ENCODE measurements at places on chromosomes 11 and 22.

DNA sequence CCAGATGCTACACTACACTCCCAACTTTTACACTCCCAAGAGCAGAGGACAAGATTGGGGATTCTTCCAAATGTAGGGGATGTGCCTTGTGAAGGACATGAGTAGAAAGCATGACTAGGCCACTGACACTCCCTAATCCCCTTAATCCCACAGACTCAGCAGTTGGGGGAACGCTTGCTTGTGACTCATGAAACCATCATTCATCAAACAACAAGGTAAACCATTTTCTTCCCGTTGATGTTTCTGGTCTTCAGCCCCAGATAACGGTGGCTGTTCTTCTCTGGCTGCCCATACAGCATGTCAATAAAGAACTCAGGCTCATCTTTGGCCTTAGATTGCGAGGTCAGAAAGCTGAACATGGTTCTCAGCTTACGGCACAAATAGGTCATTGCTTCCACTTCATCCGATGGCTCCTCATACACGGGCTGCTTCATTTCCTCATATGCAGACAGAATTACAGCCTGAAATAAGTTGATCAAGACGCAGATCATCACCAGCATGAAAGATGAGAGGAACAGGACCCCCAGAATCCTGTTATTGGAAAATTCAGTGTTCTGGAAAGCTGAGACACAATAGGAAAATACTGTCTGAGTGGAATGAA, 6.4 kb upstream of the CDPF1 start:
- DNase-seq = no peak

GRCh38 chr11:130738611-130739010, 177.7 kb downstream of the SNX19 start:
- peak; percentile 66 for DNase-seq

DNA sequence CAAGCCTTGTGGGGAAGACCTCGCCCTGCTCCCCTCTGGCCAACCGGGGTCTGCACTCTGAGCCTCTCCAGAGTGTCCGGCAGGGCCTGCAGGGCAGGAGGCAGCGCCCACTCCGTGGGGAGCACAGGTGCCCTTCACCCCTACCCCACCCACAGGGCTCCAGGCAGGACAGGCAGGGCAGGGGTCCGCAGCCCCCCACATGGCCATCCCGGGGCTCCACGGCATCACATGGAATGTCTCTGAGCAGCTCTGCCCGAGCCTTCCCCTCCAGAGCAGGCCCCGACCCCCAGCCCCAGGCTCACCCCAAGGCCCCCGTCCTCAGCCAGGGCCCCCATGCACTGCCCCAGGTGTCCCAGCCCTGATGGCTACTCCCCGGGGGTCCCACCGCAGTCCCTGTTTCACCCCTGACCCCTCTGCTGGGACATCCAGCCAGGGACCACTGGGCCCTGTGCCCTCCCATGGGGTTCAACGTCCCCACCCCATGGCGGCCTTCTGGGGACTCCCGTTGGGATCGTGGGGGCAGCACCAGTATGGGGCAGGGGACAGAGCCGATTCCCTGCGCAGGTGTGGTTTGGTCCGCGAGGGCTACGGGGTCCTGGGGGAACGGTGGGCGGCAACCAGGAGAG, 77.7 kb downstream of the BRD1 start:
- DNase-seq = no peak

- no peak for DNase-seq
Observed at GRCh38 chr11:45812581-45813548, 7.9 kb downstream of the SLC35C1 start.

DNA sequence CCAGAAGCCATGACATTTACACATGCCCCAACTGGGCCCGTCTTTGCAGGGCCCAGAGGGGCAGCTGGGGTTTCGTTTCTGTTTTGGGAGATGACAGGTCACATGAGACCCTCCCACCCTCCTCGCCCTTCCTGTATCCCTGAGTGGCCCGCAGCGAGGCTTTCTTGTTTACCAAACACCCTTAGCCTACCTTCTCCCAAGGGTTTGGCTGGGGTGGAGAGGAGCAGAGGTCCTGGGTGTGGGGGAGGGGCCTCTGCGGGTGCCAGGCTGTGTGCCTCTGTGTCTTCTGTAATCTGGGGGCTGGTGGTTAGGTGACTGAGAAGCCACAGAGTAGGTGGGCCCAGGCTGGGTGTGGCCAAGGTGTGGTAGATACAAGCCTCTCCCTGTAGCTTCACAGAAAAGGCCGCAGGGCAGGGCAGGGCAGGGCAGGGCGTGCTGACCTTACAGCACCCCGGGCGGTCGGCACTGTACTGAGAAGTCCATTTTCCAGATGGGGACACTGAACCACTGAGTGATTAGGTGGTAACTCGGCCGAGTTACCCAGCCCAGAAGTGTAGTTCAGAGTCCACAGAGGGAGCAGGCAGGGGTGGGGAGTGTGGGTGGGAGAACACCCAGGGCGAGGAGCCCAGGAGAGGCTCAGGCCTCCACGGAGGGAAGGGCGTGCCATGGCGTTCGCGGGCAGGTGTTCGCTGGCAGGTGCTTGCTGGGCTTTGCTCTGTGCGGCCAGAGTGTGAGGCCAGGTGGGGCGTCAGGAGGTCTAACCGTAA, 8.7 kb downstream of the PRR5 start:
- no peak for DNase-seq

- DNase-seq = no peak
Observed at GRCh38 chr11:133896642-133897330, 51.5 kb upstream of the SPATA19 start.

DNA sequence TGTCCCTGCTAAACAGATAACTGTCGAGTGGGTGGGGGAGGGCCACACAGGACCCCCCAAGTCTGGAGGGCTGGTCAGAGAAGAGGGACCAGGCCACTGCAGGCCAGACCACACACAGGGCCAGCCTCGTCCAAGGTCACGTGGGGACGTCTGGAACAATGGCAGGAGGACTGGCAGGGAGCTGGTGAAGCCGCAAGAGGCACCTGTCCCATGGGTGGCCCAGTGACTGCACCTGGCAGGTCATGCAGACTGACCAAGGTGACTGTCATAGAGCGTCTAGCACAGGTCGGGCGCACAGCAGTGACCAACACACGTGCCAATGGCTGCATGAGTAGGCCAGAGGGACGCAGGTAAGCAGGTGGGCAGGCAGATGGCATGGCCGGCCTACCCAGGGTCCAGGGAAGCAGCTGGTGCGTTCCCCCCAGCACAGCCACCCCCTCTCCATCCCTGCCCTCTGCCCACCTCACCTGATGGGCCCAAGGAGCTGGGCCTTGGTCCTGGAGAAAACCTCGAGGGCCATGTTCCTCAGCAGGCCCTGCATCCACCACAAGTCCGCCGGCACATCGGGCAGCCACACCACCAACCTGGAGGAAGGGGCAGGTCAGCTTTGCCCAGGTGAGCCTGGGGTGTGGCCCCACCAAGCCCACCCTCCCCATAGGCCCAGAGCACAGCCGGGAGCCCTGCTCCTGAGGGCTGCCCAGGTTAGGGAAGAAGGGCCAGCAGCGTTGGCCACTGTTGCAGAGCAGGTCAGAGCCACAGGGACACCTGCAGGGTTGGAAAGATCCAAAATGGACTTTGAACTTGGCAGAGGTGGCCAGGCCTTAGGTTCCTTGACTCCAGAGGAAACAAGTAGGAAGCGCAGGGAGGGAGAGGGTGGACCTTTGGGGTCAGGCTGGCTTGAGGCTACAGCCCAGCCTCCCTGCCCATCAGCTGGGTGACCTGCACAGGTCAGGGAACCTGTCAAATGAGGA, 10.4 kb downstream of the PNPLA5 start:
- DNase-seq = no peak

DNA sequence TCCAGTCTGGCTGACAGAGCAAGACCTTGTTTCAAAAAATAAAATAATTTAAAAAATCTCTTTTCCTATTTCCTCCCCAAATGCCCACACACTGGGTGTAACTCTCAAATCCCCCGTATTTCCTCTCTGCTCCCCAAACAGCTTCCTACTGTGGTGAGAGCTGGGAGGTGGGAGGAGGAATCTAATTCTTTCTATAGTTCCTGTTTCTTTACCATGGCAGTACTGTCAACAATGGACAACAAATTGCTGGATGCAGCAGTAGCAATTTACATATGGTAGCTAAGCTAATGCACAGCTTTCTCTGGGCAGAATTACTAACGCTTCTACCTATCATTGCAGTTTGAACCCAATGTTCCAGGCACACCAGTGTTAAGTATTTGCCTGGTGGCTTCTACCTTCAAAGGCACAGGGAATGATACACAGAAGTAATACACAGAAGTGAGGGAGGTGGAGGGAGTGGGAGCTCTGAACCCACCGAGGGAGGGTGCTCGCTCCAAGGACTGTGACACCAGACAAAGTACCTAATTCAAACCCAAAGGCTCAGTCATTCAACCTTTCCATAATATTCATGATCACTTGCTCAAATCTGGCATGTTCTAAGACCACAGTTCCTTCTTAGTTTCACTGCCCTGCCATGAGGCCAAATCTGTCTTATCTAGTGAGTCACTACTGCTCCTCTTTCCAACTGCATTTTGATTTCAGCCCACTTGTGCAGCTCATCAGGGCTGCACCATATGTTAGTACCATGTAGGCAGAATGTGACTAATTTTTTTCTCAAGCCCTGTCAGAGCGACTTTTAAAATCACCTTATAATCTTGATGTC, 37.9 kb downstream of the CELF1 start:
- peak; percentile 88 for DNase-seq

DNA sequence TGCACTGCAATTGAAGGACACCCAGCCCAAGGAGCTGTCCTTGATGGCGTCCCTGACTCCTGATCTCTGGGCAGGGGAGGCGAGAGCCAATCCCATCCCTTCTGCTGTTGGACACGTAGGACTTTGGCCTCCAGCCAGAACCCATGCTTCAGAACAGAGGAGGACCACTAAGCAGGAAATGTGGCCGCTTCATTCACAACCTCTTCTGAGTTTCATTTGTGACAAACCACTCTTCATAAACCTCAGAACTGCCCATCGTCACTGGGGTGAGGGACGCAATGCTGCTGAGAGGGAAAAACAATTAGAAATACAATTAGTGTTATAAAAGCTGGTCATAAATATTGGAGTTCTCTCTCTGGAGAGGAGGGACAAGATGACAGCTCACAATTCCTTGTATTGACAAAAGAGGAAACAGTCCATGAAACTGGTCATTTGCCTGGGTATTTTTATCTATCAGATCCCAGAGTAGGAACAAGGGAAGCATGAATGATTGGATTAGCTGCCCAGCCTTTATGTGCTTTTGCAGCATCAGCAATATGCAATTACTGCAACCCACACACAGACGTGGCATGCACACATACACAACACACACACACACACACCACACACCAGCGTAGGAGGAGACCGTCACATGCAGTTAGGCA, 216.5 kb upstream of the CADM1 start:
- DNase-seq = no peak

DNA sequence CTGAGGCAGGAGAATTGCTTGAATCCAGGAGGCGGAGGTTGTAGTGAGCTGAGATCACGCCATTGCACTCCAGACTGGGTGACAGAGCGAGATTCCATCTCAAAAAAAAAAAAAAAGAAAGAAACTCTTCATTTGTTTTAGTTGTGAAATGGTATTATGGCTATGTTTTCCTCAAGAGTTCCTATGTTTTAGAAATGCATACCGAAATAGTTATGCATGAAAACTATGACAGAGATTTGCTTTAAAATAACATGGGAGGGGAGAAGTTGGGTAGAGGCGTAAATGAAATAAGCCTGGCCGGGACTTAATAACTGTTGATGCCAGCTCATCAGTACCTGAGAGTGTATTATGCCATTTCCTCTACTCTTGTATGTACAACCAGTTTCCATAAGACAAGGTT, 48.3 kb downstream of the FEZ1 start:
- no peak for DNase-seq

DNA sequence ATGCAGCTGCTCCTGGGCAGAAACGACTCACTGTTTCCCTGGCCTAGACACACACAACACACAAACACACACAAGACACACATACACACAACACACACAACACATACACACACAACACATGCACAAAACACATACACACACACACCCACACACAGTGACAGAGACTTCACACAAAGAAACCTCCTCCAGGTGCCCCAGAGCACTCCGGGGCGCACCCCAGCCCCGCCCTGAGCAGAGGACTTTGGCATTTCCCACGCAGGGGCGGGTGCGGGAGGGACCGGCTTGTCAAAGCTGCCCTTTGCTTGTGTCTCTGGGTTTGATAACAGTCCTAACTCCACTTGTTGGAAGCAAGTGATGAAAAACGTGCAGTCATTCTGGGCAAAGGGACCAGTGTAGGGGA, 6.5 kb downstream of the APOBEC3A start:
- no peak for DNase-seq

DNA sequence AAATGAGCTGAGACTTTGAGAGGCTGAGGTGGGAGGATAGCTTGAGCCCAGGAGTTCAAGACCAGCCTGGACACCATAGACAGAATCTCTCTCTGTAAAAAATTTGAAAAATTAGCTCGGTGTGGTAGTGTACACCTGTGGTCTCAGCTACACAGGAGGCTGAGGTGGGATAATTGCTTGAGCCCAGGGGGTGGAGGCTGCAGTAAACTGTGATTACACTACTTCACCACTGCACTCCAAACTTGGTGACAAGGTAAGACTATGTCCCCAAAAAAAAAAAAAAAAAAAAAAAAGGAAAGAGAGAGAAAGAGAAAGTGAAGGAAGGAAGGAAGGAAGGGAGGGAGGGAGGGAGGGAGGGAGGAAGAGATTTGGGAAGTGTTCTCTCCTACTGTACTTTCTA, 25.3 kb downstream of the RRP8 start:
- DNase-seq = no peak

DNA sequence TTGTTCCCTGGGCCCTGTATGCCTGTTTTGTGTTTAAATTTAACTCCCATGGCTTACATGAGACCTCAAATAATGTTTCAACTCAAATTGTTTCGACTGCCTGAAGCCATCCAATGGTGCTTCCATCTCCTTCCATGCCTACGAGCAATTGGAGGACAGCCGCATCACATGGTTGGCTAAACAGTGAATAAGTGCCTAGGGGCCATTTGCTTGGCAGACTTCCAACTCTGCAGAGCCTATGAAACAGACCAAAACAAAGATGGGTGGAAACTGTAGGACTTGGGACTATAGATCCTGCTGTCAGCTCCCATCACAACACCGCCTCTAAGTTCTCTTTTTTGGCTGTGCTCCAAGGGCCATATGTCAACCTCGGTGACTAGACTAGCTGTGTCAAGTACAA, 84.1 kb downstream of the PARVA start:
- no peak for DNase-seq

DNA sequence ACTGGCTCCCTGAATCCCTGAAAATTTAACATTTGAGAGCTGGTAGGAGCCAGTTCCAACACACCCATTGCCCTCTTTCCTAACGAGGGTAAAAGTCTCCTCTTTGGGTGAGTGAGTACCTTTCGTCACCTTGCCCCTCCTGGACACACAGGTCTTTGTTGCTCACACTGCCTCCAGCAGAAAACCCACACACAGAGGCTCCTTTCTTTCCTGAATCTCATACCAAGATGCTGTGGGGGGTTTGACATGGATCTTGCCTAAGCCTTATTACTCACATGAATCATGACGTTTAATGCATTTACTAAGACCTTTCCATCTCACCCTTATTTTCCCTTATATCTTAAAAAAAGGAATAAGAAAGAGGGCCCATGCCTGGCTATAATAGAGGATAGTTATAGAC, 53.0 kb downstream of the PARVA start:
- DNase-seq = no peak

- no peak for DNase-seq
Observed at GRCh38 chr22:29642694-29643093, 39.3 kb downstream of the NF2 start.

GRCh38 chr11:107271425-107271824, 186.2 kb downstream of the CWF19L2 start:
- no peak for DNase-seq
